ENCODE measurements at places on chromosomes 11 and 22.

DNA sequence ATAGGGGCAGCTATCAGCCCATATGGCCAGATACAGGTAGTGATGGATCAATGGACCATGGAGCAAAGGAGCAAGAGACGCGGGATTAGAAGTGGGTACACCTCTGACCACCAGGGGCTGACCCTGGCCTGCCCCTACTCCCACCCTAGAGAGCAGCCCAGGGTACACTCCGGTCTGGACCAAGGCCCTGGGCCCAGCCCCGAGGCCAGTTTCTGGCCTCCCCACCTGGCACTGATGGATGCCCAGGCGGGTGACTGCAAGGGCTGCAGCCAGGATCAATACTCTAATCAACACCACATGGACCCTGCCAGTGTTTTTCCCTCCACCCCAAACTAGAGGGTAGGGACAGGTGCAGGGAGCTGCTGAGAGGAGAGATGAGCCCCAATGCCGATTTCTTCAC lies 74.1 kb upstream of the NECTIN1 start:
- DNase-seq: no peak

GRCh38 chr11:120338107-120338933 lies 2.1 kb downstream of the ARHGEF12 start:
- DNase-seq: no peak

DNA sequence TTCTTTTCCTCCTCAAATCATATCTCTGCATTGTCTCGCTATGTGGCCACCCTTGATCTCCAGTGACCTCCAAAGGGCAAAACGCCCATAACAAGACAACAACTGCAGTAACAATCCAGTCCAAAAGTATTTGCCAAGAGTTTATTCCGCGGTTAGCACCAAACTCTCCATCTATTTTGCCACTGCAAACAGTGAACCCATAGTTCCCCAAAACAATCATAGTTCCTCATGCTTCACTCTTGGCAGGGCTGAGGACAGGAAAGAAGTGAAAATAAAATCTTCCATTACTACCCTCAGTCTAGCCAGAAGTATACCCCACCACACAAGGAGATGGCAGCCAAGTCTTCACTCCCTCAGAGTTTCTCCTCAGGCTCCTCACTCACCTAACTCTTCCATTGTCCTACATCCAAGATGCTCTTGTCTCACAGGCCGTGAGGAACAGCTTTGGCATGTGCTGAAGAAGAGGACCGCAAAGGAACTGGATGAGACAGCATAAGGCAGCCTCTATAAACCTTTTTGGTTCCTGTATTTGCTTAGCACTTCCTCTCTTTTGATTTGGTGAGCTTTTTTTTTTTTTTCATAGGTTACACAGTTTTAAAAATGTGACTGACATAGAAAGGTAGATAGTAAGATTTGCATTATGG lies at the start of gene LPXN:
TSS of gene LPXN (minus strand) at position 480 of the 644 bp plus-strand sequence. CDS start at position 396, 84 bp downstream.
- DNase-seq: no peak

DNA sequence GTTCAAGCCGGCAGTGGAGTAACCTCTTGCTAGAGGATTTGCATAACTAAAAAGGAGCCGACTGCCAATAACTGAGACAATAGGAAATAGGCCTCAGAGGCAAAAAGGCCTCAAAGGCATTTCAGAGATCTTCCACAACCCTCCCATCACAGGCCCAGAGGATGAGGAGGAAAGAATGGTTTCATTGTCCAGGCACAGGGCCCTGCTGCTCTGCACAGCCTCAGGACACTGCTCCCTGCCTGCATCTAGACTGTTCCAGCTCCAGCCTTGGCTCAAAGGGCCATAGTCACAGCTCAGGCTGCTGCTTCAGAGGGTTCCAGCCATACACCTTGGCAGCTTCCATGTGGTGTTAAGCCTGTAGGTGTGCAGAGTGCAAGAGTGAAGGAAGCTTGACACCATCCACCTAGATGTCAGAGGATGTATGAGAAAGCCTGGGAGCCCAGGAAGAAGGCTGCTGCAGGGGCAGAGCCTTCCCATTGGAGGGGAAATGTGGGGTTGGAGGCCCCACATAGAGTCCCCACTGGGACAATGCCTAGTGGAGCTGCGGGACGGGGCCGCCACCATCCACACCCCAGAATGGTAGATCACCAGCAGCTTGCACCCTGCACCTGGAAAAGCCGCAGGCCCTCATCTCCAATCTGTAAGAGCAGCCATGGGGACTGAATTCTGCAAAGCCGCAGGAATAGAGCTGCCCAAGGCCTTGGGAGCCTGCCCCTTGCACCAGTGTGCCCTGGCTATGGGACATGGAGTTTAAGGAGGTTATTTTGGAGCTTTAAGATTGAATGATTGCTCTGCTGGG lies 8.2 kb upstream of the LRP5 start:
- DNase-seq: no peak

DNA sequence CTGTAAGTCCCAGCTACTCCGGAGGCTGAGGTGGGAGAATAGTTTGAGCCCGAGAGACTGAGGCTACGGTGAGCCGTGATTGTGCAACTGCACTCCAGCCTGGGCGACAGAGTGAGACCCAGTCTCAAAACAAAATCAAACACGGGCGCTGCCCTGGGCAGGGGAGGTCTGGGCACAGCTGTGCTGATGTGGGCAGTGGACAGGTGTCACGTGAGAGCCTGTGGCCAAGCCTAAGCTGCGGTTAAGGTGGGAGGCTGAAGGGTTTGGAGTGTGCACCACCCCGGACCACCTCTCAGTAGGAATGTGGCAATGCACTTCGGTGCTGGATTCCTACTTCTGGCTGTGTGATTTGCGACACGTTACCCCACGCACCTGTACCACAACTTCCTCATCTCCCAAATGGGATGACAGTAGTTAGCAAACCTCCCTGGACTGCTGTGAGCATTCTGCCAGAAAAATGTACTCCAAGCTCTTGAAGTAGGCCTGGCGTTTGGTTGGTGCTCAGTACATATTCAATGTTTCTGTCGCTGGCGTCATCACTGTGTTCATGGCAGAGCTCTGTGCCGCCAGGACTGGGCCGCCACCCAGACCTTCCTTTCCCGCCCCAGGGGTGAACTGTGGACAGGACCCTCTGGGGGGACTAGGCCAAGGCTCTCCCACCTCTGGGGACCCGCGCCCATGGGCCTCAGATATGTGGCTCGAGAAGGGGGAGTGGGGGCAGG lies 807 bp upstream of the ZNF74 start:
- no peak for DNase-seq

DNA sequence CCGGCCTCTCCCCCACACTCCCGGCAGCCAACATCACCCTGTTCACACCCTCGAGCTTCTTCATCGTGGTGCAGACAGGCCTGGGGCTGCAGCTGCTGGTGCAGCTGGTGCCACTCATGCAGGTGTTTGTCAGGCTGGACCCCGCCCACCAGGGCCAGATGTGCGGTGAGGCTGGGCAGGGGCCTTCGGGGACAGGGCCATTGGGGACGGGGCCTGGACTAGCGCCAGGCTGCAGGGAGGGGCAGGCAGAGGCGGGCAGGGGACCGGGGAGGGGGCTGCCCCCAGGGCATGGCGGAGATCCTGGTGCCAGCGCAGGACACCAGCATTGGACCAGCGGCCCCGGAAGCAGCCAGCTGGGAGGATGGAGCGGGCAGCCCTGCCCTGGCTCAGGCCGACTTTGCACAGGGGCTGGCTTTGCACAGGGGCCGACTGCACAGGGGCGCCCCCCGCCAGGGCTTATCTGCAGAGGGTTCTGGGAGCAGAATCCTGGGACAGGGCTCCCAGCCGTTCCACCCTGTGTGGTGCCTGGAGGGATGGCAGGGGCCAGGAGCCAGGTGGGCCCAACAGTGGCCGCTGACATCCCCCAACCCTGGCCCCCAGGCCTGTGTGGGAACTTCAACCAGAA lies 8.6 kb downstream of the MUC5B start:
- no peak for DNase-seq

GRCh38 chr11:87528752-87529151 lies 491.0 kb downstream of the TMEM135 start:
- no peak for DNase-seq

DNA sequence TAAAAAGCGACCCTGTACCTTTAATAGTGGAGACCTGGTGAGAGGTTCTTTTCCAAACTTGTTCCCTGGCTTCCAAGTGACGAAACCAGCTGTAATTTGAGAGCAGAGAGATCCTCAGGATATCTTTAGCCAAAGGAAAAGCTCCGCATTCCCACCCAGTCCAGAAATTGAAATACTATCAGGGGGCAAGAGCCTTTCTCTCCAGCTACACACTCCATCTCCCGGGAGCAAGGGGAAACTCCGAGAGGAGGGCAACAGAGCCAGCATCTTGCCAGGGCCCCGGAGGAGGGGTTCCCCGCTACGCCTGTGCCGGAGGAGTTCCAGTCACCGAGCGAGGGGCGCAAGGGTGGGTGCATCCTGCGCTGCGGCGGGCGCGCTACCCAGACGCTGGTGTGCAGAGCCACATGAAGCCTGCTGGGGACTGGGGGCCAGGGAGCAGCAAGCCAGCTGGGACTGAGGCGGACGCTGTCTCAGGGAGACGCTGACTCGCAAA lies at the start of gene FIBIN:
TSS of gene FIBIN (plus strand) at position 148 of the 493 bp plus-strand sequence. CDS start 415 bp downstream, outside the sequence.
- DNase-seq: no peak

GRCh38 chr11:62770778-62771143 lies 435 bp upstream of the TAF6L start:
- DNase-seq: no peak

DNA sequence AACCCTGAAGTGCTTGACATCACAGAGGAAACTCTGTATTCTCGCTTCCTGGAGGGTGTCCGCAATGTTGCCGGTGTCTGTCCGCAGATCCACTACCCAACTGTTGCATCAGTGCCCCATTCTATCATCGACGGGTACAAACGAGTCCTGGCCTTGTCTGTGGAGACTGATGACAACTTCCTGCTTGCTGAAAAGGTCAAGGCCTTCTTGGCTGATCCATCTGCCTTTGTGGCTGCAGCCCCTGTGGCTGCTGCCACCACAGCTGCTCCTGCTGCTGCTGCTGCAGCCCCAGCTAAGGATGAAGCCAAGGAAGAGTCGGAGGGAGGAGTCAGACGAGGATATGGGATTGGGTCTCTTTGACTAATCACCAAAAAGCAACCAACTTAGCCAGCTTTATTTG lies 42.9 kb upstream of the DAGLA start:
- DNase-seq: no peak

- DNase-seq: no peak
These were observed 1.4 kb downstream of the CDKN1C start for GRCh38 chr11:2883979-2884815.

DNA sequence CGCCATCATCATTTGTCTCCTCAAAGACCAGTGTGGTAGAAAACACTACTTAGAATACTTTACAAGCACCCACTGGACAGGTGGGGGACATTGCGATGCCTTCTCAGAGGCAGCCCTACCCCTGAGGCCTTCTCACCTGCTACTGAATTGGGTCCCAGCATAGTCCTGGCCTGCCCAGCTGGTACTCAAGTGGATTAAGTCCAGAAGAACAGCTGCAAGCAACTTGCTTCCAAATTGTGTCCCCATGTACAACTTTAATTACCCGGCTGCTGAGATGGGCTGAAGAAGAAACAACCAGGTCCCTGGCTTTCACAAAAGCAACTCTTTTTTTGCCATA lies 12.3 kb downstream of the ABTB2 start:
- DNase-seq: no peak

- DNase-seq: no peak
These were observed 15.8 kb upstream of the OMP start for GRCh38 chr11:77086521-77087472.

DNA sequence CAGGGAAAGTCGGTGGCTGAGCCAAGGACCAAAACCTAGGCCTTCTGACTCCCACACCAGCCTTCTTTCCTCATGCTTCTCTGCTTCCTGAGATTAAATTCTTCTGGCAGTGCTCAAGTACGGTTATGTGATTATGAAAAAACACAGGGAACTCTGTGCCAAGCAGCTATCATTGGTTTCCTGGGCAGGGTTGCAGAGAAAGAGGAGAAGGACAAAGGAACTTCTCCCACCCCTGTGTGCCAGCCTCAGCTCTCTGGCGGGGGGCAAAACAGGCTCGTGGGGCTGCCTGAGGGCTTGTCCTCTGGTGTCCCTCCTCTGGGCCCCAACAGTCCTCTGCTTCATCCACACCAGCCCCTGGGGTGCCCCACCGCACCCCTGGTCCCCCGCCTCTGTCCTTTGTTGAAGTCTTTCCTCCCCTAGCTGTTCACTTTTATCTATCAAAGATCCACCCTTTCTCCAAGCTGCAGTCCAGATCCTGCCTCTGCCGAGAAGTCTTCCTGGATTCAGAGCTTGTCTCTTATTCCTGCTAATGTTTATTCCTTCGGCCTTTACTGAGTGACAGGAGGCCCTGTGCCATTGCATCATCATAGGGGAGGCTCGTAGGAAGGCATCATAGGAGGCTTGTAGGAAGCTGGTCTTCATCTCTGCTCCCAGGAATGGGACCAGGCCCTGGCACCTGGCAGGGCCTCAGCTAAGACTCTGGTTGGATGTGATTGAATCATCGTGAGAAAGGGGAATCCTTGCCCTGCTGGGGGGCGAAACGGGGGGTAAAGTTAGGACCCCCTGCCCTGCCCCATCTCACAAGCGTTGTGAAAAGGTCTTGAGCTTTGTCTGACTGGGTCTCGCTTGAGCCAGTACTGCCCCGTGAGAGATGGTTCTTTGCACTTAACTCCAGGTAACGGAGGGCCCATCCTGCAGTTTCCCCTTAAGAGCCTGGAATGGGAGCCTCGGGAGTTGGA lies 11.5 kb upstream of the FTH1 start:
- DNase-seq: no peak

DNA sequence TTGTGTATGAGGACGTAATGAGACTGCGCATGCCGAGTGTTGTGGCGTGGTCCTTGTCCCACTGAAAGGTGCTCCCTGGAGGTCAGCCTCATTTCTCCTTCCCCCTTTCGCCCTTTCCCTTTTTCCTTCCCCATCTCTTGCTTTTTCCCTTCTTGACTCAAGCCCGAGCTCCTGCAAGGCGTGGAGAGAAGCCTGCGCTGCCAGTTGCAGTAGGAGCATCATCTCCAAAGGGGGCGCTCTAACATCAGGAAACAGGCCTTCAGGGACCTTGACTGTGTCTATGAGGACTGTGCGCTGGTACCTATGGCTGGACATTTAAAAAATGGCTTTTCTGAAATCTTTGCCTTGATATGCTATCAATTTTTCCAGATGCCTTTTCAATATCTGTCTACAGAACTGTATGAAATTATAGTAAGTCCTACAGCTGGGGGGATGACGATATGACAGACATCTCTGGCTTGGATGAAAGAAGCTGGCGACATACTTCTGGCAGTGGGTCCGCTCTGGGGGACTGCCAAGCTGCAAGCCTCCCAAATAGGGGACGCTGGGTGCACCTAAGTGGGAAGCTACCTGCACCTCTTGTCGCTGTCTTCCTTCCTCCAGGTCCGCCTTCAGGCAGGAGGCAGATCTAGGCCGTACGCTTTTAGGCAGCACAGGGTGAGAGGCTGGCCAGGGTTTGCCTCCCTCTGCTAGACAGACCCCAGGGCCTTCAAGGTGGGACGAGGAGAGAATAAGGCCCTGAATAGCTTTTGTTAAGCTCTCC lies 96.5 kb downstream of the NXPE2 start:
- DNase-seq: no peak

- DNase-seq: no peak
These were observed 32.9 kb downstream of the SCUBE1 start for GRCh38 chr22:43310311-43310710.
